Spinal cord (tissue), 10 donors: ENCODE measurements at places on chromosomes 13 and 19. TPM values are rescaled to one million over a fixed set of nuclear protein-coding genes. Genes with fewer than 3 reads are reported as not detected.

Gene FAAP24
- total RNA-seq: 1.7 TPM

Gene ZNF439
- total RNA-seq: 30.2 TPM

GRCh38 chr13:48526286-48526685 is 6.6 kb downstream of the RCBTB2 start:
- DNase-seq: no peak

DNA sequence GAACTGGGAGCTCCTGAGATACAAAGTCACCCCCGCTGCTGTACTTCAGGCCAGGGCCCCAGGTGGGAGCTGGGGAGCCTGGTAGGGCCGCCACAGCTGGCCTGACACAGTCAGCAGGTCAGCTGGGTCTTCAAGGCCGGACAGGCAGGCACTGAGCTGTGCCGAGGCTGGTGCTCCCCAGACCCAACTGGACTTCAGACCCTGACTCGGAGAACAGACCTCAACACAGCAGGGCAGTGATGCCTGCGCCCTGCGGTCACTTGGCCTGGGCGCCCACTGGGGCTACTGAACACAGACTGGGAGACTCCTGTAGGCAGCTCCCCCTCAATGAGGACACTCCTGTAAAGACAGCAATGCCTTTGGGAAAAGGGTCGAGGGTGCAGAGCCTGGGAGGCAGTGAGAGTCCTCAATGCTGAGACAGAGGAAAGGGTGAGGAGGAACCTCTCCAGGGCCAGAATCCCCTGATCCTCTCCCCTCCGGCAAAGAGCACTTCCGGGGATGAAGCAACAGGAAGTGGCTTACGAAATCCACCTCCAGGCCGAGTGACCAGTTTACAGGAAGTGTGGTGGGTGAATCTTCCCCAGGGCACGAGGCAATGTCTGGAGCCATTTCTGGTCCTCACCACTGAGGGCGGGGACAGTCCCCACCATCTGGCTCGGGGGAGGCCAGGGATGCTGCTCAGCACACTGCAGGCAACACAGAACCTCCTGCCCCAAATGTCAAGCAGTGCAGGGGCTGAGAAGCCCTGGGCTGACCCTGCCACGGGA is 40.8 kb upstream of the ISYNA1 start:
- no peak for DNase-seq

DNA sequence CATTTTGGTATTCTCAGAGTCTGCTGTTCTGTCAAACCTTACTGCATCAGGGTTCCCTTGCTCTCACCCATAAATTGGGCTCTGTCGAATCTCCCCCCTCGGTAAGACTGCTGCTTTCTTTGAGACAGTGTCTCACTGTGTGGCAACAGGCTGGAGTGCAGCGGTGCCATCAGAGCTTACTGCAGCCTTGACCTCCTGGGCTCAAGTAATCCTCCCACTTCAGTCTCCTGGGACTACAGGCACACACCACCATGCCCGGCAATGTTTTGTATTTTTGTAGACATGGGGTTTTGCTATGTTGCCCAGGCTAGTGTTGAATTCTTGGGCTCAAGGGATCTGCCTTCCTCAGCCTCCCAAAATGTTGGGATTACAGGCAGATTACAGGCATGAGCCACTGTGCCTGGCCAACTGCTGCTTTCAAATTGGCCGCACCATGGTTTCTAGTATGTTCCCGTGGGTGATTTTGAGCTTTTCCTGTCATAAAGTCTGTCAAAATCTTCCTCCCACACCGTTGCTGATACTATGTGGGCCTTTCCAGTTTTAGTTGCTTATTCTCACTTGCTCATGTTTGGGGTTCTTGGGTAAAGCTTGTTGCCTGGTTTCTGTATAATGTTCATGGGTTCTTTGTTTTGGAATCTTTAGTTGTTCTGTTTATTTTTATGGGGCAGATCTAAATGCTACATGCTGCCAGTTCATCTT is 10.6 kb downstream of the RFC3 start:
- no peak for DNase-seq
